ENCODE measurements at places on chromosomes 1 and 21.
A peak's percentile ranks its signal among the peaks of the same experiment; 100 is the strongest.

GRCh38 chr1:31643976-31644559 is 608 bp downstream of the PEF1 start:
- DNase-seq, result no peak

DNA sequence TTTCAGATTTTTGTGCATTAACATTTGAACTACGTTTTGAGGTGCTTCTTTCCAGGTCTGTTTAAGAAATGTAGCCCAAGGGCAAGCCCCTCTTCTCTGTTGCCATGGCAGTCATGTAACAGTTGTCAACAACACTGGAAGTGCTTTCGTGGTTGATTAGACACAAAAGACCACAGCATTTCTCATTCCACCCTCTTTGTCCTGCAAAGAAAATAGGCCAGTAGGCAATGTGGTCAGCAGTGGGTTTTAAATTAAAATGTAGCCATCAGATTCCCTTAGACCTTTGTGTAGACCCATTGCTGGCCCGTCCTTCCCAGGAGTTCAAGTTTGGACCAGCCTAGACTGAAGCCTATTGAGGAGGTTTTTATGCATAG is 35.4 kb downstream of the VANGL1 start:
- no peak for DNase-seq

DNA sequence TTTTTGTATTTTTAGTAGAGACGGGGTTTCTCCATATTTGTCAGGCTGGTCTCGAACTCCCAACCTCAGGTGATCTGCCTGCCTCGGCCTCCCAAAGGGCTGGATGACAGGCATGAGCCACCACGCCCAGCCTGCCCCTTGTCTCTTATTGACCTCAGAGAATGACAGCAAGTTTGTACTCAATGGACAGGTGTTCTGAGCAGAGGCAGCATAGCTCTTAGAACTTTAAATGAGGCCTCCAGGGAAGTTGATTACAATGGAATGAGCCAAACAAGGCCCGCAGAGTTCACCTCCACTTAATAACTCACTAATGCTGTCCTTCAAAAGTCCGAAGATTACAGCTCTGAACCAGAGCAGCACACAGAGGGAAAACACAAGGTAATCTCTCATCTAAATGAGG is 10.9 kb downstream of the TMPRSS2 start:
- no peak for DNase-seq

GRCh38 chr1:202575918-202576653 is 134.2 kb downstream of the SYT2 start:
- no peak for DNase-seq

GRCh38 chr1:89604414-89604735 is 28.5 kb upstream of the LRRC8C start:
- DNase-seq, result no peak

DNA sequence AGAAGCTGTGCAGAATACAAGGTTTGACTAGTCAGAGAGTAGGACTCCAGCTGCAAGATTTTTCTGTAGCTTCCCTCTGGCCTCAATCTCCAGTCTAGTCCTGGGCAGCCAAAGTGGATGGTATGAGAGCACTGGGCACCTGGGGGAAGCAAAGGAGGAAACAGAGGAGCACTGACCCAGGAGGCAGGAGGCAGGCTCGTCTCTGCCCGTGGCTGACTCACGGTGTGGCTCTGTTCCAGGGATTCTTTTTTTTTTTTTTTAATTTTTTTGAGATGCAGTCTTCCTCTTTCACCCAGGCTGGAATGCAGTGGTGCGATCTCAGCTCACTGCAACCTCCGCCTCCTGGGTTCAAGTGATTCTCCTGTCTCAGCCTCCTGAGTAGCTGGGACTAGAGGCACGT is 4.1 kb upstream of the NPPB start:
- no peak for DNase-seq

GRCh38 chr1:41666981-41667631 is 182.6 kb upstream of the EDN2 start:
- peak; percentile 98 for DNase-seq

DNA sequence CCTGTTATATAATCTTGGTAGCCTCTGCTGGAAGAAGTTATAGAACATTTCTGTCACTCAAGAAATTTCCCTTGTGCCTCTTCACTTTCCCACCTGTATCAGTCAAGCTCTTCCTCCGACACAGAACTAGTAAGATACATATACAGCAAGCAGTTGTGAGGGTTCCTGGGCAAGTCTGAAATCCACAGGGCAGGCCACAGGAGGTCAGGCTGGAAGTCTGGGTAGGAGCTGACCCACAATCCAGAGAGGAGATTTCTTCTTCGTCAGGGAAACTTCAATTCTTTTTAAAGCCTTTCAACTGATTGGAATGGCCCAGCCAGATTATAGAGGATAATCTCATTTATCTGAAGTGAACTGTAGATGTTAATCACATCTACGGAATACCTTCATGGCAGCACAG is 96.4 kb upstream of the FMN2 start:
- no peak for DNase-seq

DNA sequence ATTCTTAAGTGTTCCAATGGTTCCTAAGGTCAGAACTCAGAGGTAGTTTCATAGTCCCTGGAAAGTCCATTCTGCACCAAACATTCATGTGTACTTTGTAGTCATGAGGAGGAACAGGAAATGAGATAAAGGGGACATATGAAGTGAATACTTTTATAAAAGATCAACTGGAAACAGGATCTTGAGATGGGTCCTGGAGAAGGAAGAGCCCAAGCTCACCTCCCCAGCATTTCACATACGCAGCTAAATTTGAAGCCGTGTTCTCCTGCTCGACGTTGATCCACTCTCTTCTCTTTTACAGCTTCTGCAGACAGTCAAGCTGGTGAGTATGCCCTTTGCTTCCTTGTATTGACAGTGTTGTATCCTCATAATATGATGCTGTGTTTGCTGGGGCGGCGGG is 429 bp downstream of the FCGR2A start:
- DNase-seq, result no peak

- DNase-seq, result no peak
These were observed 56.4 kb downstream of the ETS2 start for GRCh38 chr21:38861989-38862683.

GRCh38 chr1:172143384-172144055 is 277.0 kb upstream of the C1orf105 start:
- no peak for DNase-seq

DNA sequence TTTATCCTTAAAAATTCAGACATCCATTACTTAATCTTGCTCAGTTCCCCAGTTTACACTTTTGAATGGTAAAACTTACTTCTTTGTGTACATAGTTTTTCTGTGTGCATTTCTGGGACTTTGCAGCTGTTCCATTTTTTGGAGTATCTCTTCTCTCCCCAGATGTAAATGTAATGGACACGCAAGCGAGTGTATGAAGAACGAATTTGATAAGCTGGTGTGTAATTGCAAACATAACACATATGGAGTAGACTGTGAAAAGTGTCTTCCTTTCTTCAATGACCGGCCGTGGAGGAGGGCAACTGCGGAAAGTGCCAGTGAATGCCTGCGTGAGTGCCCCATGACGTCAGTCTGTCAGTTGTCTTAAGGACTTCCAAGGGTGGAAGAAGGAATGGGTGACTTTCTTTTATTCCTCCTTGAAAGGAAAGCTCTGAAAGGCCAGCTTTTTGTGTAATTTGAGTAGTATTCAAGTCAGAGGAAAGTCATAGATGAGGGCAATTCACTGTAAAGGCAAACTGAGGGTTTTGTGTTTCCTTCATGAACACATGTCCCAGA is 75.7 kb upstream of the LAMC2 start:
- no peak for DNase-seq

- no peak for DNase-seq
These were observed 252.8 kb upstream of the ADGRL2 start for GRCh38 chr1:81547912-81548303.

DNA sequence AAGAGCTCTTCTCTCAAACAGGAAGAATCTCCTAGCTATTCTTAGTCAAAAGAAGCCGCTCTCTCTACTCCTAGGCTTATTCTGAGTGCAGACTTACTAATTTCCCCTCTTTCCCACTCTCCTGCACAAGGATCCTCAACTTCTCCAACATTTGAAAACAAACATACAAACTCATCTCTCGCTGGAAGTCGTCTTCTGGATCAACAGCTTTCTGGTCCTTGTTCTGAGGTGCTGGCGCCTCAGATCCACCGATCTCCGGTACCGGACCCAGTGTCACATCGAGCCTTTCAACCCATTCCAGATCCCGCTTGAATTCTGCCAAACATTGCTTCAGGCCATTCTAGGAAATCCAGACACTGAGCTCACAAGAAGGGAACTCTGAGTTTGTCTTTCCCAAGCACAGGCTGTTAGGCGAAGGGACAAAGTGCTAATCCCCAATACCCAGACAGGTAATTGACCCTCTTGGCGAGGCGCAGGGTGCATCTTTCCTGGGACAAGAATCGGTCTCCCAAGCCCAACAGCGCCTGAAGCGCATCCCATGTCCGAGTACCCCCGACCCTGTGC is 696 bp downstream of the EBNA1BP2 start:
- no peak for DNase-seq

DNA sequence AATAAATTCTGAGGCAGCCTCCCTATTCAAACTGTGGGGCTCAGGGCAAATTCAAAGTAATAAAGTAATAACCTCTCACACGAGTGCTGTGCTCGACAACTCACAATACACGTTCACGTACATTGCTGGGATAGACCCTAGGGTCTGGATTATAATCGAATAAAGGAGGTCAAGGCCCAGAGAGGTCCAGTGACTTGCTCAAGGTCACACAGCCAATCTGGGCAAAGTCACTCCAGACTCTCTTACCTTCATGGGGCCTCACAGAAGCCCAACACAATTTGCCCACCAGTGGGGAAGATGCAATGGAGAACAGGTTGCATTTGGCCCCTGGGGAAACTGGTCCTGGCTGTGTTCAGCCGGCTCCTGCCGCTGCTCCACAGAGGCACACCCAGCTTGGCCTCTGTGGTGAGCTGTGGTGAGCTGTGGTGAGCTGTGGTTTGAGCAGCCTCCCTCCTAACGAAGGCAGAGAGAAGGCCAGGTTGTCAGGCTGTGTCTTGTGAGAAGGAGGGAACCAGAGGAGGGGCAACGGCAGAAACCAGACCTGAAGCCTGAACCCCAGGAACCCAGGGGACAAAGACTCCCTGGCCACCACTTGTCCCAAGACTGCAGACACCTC is 35.1 kb downstream of the NUAK2 start:
- no peak for DNase-seq

DNA sequence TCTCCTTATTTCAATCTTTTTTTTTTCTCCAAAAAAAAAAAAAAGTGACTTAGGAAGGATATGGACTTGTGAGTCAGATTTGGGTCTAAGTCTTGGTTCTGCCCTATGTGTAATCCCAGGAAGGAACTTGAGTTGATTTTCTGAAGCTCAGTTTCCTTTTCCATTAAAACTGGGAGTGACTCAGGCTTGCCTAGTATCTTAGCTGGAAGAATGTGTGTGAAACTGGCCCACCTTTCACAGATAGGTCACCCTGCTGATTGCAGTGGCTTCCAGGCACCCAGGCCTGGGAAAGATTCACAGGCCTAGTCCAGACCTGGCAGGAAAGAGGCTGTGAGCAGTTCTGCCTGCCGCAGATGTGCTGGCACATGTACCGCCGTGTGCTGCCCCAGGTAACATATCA is 218.3 kb upstream of the HOOK1 start:
- DNase-seq, result no peak

DNA sequence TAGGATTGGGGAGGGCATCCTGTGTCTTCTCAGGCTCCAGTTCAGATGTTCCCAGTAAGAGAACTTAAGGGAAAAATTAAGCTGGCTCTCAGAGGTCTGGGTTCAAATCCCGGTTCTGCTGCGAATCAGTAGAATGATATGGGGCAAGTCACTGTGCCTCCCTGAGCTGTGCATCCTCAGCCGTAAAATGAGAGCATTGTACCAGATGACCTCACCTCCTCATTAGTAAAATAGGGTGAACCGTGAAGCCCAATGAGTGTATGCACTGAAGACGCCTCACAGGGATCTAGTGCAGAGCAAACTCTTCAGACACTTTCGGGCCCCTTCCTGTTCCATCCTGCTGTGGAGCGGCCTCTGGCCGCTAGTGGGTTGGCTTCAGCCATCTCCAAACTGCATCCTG is 36.0 kb downstream of the SYT6 start:
- DNase-seq, result no peak

GRCh38 chr1:117308311-117308916 is 58.8 kb upstream of the MAN1A2 start:
- DNase-seq, result no peak

DNA sequence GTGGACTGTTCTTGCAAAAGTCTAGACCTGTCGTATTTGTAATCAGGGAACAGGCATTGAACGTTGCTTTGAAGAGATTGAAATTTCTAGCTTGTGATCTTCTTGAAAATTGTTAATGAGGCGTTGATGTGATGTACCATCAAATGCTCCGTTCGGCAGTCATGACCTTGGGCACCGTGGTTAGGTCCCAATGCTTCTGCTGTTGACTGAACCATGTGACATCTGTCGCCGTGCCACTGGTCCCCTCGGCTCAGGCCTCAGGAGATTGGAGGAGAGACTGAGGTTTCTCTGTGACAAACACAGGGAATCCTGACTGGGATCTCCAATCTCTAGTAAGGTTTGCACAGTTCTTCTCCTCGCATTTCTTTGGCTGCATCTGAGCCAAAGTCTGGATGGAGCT is 18.1 kb upstream of the KCNAB2 start:
- DNase-seq, result no peak

GRCh38 chr1:36268981-36269380 is 37.2 kb upstream of the SH3D21 start:
- DNase-seq, result peak; percentile 78

GRCh38 chr1:199243423-199244061 is 604.7 kb downstream of the PTPRC start:
- no peak for DNase-seq

- DNase-seq, result no peak
These were observed 8.2 kb upstream of the METTL18 start for GRCh38 chr1:169802888-169803287.

GRCh38 chr21:35136586-35137219 is 87.6 kb upstream of the RUNX1 start:
- DNase-seq, result no peak

GRCh38 chr1:59768792-59769735 is 45.7 kb upstream of the HOOK1 start:
- DNase-seq, result no peak

- DNase-seq, result no peak
These were observed 72.1 kb downstream of the GREM2 start for GRCh38 chr1:240539769-240540414.

DNA sequence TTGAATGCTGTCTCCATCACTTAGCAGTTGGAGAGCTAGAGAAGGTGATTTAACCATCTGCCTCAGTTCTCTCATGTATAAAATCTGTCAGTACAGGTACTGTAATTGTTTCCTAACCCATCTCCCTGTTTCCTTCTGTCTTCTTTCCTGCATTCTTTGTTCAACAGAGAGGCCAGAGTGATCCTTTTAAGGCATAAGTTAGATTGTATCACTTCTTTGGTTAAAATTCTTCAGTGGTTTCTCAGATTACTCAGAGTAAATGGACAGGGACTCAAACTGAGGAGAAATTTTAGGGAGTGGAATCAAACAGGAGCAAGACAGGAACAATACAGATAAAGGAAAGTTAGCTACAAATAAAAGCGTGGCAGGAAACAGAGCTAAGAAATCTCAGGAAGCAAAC is 45.2 kb upstream of the SSX2IP start:
- DNase-seq, result no peak

Measured in LNCaP clone FGC (cell line).